ENCODE measurements at places on chromosomes 16 and 17.

DNA sequence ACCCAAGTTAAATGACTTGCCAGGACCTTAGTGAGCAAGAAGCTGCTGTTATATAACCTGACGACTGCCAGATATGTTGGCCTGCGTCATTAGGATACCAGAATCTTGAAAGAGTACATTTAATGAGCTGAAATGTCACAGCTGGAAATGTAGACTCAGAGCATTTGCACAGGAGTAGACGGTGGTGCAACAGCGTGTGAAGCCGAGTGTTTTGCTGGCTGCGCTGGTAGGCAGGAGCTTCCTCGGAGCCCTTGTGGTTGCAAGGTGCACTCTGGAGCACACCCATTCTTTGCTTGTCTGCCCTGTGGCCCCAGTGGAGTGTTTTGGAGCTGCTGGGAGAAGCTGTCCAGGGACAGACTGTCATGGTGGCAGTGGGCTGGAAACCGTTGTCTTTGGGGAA lies 79.3 kb downstream of the BANP start:
- no peak for DNase-seq

GRCh38 chr17:77723071-77723908 lies 235.2 kb upstream of the TNRC6C start:
- no peak for DNase-seq

GRCh38 chr17:43383826-43384475 lies 14.8 kb upstream of the ARL4D start:
- no peak for DNase-seq

DNA sequence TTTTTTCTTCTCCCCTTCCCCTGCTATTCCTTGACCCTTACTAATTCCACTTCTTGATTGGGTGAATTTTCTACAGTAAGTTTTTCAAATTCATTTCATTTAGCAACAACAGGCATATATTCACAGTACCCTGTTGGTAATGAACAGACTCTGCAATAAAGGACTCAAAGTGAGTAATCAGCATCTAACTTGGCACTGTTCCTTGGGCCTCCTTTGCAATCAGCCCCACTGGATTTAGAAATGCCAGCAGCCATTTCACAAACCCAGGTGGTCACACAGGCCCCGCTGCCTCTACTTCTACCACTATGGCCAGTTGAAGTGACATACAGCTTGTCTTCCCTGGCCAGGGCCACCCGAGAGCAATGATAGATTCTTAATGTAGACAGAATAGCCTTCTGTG lies 113.8 kb downstream of the CYB561 start:
- DNase-seq, result no peak

DNA sequence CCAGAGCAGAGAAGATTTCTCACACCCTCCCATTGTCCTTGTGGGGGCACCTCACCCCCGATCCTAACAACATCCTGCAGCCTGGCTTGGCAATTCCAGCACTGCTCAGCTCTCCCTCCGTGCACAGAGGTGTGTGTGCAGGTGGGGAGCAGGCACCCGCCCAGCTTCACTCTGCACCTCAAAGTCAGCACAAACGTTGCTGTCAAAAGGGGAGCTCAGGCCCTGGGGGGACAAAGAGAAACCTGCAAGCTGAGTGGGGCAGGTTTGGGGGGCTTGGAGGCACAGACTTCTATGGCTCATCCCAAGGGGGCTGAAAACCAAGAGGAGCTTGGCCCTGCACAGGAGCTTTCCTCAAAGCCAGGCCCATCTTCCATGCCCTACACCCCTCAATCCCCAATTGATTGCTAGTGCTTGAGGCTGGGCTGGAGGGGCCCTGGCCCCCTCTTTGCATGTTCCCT lies 231.9 kb upstream of the TNRC6C start:
- DNase-seq, result no peak

DNA sequence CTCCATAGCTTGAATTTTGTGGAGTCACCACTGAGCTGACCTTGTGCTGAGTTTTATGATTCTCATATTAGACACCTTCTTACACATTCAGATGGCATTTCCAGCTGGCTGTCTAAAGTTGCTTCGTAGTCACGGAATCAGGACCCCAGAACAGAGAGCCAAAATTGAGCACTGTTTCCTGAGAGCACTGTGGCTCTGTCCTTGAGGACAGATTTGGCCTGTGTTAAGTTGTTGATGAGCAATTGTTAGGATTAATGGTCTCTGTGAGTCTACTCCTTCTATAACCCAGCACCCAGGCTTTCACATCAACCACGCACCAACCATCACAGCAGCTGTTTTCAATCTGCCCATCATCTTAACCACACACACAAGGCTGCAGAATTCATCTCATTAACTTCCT lies 277.5 kb upstream of the HSBP1 start:
- DNase-seq, result peak; percentile 96

- no peak for DNase-seq
These were observed 36.1 kb upstream of the FASN start for GRCh38 chr17:82134101-82134500.

DNA sequence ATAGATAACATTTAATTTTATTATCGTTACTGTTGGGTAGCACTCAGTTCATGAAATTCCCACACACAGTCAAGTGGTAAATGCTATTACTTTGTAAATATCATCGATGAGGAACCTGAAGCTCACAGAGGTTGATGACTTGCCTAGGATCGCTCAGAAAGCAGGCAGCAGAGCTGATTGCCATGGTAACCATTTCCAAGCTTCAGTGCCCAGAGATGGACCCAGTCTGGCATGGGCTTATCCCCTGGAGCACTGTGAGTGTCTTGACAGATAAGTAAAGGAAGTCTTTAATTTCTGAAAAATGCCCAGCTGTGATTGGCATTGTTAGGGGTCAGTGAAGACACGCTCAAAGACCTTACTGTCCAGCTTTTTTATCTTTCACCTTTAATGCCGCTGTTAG lies 95.0 kb downstream of the PRKCB start:
- DNase-seq, result no peak
